Activated CD8-positive, alpha-beta memory T cell treated with anti-CD3 and anti-CD28 coated beads for 1 hour (primary cell): ENCODE measurements at places on chromosomes 6 and 20.

DNA sequence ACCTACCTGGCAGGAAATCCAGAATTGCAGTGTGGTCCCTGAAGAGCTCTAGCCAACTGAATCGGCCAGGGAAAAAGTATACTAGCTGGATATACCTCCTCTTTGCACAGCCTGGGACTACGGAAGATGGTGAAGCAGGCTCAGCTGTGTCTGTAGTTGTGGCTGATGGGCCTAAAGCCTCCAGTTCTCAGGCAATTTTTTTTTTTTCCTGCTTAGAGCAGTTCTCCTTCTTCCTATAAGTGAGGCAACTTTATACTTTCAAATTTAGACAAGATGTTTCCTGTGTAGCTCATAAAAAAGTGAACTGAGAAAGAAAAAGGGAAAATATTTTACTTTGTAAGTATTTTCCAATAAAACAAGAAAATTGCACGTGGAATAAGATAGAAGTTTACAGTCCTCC, 172.9 kb downstream of the CARMIL1 start:
- DNase-seq: no peak

GRCh38 chr6:15912505-15913400, 216.1 kb upstream of the MYLIP start:
- no peak for DNase-seq

GRCh38 chr6:118931436-118931835, 3.5 kb downstream of the MCM9 start:
- no peak for DNase-seq

GRCh38 chr20:50510706-50511542, 741 bp downstream of the PTPN1 start:
- no peak for DNase-seq

- DNase-seq: no peak
Observed at GRCh38 chr20:62216636-62217566, 3.2 kb downstream of the HRH3 start.

DNA sequence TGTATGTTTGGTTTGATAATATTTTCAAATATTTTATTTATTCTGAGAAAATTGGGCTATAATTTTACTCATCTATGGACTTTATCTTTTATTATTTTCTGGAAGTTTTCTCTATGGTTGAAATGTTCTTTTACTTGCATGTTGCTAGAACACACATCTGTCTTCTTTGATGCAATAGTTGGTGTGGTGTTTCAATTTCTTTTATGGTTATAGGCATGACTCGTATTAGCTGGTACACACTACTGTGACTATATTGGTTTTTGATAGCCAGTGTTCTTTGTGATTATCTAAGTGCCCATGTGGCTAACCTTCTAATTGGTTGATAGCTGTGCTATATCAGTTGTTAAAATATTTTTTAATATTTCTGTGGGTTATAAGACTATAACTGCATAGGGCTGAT, 1343.3 kb upstream of the GJE1 start:
- DNase-seq: no peak

DNA sequence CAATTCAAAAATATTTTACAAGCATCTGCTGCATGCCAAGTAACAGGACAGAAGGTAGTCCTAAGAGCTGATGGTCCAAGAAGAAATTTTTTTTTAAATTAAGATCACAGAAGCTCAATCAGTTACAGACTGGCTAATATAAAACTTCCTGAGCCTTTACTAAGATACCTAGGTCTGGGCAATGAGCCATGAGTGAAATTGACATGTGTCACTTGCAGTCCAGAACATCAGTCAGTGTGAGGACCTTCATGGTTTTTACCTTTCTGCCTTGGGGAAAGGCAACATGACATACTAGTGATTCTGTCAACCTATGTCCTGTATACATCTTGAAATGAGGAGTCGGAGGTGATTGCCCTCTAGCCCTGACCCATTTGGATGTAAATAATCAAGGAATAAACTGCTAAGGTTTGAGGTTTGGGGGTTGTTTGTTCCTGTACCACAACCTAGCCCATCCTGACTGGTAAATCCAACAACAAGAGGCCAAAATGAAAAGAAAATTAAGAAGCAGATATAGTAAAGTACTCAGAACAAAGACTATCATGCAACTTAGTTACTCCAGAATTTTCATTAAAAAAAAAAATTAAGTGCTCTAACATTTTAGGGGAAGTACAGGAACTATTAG, 70.0 kb downstream of the CNKSR3 start:
- no peak for DNase-seq

DNA sequence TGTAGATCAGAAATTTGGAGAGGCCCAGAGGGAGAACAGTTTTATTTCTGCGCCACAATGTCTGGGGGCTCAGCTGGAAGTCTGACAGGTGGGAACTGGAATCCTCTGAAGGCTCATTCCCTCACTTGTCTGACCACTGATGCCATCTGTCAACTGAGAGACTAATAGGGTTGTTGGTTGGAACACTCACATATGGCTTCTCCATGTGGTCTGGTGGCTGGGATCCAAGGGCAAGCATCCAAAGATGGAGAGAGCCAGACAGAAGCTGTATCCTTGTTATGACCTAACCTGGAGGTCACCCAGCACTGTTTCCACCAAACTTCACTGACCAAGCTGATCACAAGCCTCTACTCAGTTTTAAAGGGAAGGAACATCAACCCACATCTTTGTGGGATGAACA, 117.9 kb upstream of the AKAP12 start:
- DNase-seq: no peak

GRCh38 chr6:35477551-35478179, 9.5 kb downstream of the RPL10A start:
- DNase-seq: no peak

- DNase-seq: no peak
Observed at GRCh38 chr20:24914388-24915241, 34.5 kb upstream of the CST7 start.

DNA sequence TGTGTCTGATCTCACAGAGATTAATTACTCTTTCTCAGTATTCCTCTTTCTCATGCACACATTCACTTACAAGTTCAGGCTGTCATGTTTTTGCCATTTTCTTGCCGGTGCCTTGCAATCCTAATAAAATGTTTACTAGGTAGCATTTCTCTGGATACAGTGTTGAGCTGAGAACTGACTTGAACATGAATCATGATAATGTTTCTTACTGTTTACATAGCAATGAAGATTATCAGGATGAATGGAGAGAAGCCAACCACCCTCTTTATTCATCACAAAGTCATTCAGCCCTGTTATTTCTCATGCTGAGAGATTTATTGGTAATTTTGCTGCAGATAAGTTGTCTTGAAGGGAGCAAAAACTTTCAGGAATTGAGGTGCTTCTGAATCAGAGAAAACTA, 185.5 kb upstream of the ECI2 start:
- no peak for DNase-seq

- no peak for DNase-seq
Observed at GRCh38 chr20:63732118-63733095, 4.1 kb upstream of the LIME1 start.

DNA sequence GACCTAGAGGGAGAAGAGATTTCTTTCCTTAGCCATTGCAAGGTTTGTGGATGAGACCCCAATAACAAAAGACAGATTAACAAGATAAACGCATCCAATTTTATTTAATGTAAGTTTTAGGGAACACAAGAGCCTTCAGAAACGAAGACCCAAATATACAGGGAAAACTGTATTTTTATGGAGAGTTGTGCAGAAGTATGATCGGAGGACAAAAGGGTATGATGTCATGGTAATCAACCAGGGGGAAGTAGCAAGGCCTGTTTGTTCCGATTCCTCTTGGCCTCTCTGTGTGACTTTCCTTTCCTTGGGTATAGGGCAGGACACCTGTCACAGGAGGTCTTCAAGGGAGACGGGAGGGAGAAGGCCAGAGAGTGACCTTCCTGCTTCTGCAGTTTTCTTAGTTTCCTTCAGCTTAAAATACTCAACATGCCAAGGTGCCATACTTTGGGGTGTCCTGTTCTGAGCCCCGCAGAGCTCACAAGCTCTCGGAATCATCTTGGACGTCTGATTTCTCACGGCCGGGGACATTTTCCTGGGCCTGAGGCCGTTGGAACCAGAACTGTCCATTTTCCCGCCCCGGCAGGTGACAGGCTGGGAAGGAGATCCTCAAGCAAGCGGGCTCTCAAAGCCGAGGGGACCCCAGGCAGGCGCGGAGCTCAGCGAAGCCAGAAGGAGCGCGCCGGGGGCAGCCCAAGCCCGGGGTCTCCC, 21.7 kb downstream of the TMC2 start:
- DNase-seq: no peak

- no peak for DNase-seq
Observed at GRCh38 chr6:111973927-111974639, 79.8 kb upstream of the CCN6 start.

GRCh38 chr20:20413810-20414281, 45.9 kb downstream of the INSM1 start:
- DNase-seq: no peak

DNA sequence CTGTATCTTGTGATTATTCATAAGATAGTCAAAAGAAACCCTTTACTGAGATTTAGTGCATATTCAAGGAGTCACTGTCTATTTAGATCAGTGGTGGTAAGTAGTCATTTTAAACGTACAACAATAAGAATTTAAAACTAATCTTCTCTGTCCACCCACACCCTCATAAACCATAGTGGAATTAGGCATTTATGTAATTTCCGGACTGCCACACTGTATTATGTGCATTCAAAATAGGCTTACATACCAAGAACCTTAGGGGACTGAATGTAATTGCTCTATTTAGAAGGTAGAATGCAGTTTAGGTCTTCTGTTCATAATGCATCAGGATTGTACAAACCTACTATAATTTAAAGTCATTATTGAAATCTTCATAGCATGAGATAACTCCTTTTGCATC, 685.4 kb downstream of the TENT5A start:
- DNase-seq: no peak

DNA sequence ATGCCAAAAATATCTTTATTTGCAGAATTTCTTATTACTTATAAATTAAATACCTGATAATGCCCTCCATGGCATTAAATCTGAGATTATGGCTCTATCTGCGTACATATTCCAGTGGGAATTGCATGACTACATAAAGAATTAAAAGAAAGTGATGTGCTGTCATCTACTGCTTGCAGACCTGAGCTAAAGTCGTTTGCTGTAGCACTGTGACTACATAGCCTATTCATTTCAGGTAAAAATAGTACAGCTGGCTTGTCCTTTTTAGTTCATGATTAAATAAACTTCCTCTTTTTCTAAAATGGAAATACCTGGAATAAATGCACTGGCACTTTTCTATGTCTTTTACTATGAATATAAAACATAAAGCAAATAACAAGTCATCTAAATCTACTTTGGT, 78.1 kb downstream of the CGA start:
- DNase-seq: no peak

DNA sequence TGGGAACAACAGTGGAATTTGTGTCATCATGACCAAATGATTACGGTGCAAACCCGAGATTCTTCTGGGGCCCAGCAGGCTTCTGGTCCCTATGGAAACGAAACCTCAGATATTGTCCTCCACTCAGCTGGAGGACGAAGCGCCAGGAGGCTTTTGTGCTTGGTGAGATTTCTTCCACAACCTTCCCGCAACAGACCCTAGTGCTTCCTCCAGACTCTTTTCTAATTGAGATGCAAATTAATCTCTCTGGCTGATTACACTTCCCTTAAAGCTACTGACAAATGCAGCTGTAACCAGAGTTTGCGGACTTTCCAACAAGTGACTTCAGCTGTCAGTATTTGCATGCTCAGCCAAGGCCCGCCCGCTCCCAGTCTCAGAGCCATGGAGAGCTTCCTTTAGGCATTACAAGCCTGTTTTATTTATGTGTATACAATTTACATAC, 96.0 kb downstream of the INSM1 start:
- DNase-seq: no peak

GRCh38 chr6:17914651-17915050, 72.8 kb downstream of the KIF13A start:
- no peak for DNase-seq

- no peak for DNase-seq
Observed at GRCh38 chr6:143301188-143301587, 149.3 kb downstream of the ADAT2 start.

- DNase-seq: no peak
Observed at GRCh38 chr6:39092124-39092523, 22.9 kb downstream of the SAYSD1 start.

DNA sequence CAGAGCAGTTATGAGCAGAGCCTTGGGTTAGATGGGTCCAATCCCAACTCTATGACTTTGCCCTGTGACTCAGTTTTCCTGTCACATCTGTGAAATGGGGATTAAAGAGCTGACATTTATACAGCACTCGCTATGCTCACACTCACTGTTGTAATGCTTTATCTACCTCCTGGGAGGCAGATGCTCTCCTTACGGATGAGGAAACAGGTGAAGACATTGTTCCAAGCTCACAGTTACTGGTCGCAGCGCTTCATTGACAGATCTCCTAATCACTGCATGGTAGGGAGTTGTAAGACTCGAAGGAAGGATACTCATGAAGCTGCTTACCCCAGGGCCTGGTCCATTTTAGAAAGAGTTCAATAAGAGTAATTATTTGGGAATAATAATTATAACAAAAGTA, 2.9 kb upstream of the MYLK2 start:
- no peak for DNase-seq

GRCh38 chr6:4640139-4640538, 136.1 kb upstream of the CDYL start:
- DNase-seq: no peak

DNA sequence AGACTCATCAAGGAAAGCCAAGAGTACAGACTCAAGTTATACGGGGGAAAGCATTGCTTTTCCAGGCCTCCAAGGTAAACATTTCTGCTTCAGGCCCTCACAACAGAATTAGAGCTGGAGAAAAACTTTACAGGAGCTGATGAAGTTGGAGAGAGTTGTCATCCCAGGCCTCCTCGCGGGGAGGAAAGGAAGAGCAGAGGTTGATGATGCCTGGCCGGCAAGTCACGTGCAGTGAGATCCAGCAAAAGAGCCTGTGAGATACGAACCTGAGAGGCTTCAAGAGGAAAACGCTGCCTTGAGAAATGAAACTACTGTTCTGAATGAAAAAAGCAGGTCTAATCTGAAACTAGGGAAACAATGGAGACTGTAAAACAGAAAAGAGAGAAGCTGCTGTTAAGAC, 122.9 kb downstream of the FAM120B start:
- no peak for DNase-seq

DNA sequence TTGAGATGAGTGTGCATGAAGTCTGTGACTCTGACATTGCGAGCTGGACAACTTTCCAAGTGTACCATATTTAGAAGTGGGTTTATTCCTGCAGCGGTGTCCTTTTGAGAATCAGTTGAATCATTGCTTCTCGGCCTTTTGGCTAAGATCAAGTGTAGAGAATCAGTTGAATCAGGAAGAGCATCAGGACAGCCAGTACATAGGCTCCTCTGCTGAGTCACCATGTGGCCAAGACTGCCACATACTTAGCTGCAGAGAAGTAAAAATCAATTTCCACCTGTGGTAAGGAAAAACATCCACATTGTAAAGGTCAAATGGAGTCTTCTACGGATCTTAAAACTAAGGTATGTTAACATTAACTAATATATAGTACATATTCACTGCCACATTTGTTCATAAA, 428.4 kb upstream of the MARCKS start:
- no peak for DNase-seq
